ENCODE measurements at places on chromosomes 1 and 21.

DNA sequence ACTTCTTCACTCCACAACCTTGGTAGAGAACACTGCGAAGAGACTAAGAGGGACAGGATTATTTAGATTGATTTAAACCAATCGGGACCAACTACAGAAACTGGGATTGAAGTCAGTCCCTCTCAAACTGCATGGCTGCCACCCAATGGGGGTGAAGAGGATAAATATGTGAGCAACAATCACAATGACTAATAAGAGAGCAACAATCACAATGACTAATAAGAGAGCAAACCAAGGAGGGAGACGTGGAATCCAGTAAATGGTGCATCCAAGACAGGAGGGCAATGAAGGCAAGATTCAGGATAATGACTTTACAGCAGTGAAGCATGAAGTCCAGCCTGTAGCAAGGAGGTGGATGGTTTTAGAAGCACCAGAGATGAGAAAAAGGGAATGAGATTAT is 322.8 kb downstream of the TTLL7 start:
- DNase-seq: no peak

DNA sequence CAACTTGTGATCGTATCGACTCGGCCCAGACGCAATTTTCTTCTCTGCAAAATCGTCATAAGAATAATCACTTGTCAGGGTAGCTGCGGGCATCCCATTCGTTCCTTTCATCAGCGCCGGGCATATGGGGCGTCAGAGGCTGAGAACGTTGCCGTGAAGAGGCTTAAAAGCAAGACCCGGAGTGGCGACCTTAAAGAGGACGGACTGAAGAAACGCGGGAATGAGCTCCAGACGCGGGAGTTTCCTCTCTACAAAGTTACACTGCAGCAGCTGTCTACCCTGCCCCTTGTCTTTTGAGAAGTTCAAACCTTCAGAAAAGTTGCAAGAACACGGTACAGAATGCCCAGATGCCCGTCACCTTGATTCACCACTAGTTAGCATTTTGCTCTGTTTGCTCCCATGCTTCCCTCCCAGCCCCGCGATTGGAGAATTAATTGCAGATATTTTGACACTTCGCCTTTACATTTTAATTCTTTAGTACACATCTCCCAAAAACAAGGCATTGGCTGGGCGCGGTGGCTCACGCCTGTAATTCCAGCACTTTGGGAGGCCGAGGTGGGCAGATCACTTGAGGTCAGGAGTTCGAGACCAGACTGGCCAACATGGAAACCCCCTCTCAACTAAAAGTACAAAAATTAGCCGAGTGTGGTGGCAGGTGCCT is 967 bp downstream of the CENPS start:
- no peak for DNase-seq

DNA sequence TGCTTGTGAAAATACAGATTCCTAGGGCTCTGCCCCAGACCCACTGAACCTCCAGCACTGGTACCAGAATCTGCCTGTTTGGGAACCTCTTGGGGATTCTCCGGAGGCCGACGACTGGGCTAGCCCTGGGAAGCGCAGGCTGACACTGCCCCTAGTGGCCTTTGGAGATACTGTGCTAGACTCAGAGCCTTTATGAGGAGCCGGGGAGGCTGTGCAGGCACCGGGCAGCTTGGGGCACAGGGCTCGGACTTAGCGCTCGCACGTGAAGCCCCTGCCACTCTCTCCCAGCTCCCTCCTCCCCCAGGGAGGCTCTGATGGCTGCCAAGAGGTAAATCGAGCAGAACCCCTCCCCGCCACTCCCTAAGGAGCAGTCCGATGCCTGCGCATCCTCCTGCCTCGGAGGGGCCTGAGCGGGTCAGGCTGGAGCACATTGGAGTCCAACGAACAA is 144.6 kb upstream of the TNR start:
- DNase-seq: no peak

- no peak for DNase-seq
Observed at GRCh38 chr21:23743821-23744220, 1863.5 kb downstream of the MRPL39 start.

GRCh38 chr1:89732643-89733222 is 88.1 kb upstream of the LRRC8D start:
- DNase-seq: no peak

DNA sequence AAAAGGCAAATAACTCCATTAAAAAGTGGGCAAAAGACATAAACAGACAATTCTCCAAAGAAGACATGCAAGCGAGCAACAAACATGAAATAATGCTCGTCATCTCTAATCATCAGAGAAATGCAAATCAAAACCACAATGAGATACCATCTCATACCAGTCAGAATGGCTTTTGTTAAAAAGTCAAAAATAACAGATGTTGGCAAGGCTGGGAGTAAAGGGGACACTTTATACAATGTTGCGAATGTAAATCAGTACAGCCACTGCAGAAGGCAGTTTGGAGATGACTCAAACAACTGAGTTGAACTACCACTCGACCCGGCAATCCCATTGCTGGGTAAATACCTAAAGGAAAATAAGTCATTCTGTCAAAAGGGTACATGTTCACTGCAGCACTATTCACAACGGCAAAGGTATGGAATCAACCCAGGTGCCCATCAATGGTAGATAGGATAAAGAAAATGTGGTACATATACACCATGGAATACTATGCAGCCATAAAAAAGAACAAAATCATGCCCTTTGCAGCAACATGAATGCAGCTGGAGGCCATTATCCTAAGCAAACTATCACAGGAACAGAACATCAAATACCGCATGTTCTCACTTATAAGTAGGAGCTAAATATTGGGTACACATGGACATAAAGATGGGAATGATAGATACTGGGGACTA is 25.9 kb downstream of the TSPAN2 start:
- no peak for DNase-seq

- DNase-seq: no peak
Observed at GRCh38 chr1:51651552-51651942, 34.7 kb downstream of the OSBPL9 start.

DNA sequence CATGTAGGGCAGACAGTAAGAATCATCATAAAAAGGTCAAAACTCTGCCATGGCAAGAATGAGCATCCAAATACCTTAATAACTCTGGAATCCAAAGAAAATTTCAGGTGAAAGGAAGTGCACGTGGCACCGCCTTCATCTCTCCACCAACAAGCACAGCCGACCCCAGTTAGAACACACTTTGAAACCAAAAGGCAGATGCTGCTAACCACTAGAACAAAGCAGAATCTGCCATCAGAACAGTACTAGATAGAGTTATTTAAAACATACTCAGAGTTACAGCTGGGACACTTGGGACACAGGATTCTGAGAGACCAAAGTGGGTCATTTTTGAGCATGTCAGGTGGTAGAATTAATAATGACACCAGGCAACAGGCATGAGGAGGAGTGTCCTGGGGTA is 106.7 kb upstream of the SOD1 start:
- DNase-seq: no peak

GRCh38 chr1:187490266-187490665 is 661.5 kb downstream of the PLA2G4A start:
- no peak for DNase-seq

DNA sequence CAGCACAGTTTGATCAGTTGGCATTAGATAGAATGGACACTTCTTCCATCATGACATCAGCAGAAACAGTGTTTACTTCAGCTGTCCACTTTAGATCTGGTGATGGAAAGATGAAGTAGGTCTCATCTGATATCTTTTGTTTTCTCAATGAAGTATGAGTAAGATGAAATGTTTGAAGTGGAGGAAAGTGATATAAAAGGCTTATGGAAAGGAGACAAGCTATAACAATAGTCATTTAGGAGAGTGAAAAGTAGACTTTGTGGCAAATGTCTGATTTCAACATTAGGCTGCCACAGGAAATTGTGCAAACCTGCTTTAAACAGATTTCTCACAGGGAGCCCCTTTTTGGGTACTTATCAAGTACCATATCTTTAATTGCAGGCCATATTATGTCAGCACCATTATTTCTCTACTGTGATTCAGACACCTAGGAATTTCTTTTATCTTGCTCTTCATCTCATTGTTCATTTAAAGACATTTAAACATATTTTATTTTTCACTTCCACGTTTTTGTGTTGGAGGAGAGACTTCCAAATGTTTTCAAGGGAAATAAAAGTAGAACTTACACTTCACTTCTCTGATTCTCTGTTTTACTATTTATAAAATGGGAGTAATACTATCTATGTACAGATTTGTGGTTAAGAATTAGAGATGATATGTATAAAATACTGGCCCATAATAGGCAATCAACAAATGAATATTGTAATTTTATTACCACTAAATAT is 18.1 kb downstream of the PDC start:
- DNase-seq: no peak

- no peak for DNase-seq
Observed at GRCh38 chr1:8356256-8357209, 38.6 kb downstream of the SLC45A1 start.

GRCh38 chr1:29811247-29811646 is 574.9 kb downstream of the PTPRU start:
- DNase-seq: no peak

GRCh38 chr1:223669003-223669795 is 3.7 kb upstream of the CAPN8 start:
- DNase-seq: no peak

DNA sequence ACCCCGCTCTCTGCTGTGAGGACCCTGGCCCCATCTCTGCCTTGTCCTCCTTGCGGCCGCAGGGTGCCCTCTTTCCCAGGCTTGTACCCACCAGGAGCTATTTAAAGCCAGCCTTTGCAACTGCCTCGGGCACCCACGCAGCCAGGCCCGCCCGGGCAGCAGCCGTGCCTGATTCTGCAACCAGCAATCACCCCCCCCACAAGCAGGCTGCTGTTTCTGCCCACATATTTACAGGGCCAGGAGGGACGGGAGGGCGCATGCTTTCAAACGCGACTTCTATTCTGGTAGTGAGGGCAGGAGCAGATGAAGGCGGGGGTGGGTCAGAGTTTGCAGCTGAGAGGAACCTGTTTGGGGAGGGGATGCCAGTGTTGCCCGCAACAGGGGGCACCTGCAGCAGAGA is 13.6 kb downstream of the GABRD start:
- no peak for DNase-seq

GRCh38 chr1:229666585-229666984 is 40.5 kb downstream of the URB2 start:
- no peak for DNase-seq
